HFF-Myc (cell line): ENCODE measurements at places on chromosomes 7 and 10.

GRCh38 chr10:131577786-131578471 lies 266.4 kb upstream of the TCERG1L start:
- no peak for DNase-seq

- no peak for DNase-seq
These were observed 38.7 kb upstream of the PCLO start for GRCh38 chr7:83201355-83201754.

DNA sequence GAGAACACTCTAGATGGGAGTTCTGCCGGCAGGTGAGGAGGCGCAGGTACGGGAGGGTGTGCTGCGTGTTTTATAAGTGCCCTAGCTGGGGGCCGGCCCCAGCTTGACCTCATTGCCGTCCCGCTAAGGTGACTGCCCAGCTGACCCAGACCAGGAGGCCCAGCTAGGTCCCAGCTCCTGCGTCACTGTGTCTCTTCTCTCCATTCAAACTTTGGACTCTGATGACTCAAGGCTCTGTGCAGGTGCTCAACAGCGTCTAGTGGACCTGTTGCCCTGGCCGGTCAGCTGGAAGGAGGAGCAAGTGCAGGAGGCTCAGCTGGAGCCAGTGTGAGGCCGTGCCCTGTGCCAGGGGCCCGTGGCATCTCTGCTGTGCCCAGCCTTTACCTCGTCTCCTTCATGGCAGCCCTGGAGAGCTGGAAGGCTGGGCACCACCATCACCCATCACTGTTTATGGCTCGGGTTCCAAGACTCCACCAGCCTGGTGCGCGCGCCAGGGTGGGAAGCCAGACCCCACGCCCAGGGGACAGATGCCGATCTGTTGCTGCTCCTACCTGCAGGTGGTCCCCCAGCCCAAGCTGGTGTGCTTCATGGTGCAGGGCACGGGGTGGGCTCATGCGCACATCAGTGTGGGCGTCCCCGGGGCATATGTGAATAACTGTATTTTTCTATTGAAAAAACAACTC lies 14.6 kb downstream of the LHPP start:
- no peak for DNase-seq

- no peak for DNase-seq
These were observed 33.3 kb downstream of the DDC start for GRCh38 chr7:50531928-50532327.

GRCh38 chr7:21616091-21616490 lies 73.3 kb downstream of the DNAH11 start:
- DNase-seq: no peak

- DNase-seq: no peak
These were observed 4.0 kb upstream of the CREB5 start for GRCh38 chr7:28408105-28408959.

DNA sequence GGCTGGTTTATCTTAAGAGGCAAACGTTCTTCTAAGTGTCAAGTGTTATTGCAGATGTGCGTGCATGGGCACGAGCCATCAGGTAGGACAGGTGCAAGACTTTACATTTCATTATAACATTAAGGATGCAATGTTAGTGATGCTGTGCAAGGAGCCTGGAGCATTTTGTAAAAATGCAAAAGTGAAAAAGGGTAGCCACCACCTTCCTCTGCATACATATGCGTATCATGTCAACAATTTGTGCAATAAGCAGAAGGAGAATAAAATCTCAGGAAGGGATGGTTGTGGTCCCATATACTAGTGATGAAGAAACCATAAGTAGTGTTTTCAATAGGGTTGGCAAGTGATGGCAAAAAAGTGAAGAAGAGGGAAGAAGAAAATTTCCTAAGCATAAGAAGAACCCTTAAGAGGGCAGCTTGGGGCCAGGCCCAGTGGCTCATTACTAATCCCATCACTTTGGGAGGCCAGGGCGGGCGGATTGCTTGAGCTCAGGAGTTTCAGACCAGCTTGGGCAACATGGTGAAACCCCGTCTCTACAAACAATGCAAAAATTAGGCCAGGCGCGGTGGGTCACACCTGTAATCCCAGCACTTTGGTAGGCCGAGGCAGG lies 7.5 kb downstream of the PIK3AP1 start:
- no peak for DNase-seq

GRCh38 chr7:30285536-30286284 lies 1.3 kb downstream of the ZNRF2 start:
- peak; percentile 38 for DNase-seq

DNA sequence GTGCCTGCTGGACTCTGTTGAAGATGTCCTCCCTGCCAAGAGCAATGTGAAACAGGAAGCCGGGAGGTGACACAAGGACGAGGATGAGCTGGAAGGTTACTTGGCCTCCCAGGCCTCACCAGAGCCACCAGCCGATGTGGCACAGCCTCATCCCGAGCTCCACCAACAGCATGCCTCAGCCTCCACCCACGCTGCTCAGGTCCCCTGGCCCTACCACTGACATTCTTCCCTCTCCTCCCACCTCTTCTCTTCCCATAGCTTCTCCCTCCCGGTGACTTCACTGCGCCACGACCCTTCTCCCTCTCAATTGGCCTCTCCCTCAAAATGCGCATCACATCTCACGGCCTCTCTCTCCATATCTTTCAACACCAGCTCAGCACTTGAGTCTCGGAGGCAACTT lies 249.9 kb downstream of the SKAP2 start:
- no peak for DNase-seq

DNA sequence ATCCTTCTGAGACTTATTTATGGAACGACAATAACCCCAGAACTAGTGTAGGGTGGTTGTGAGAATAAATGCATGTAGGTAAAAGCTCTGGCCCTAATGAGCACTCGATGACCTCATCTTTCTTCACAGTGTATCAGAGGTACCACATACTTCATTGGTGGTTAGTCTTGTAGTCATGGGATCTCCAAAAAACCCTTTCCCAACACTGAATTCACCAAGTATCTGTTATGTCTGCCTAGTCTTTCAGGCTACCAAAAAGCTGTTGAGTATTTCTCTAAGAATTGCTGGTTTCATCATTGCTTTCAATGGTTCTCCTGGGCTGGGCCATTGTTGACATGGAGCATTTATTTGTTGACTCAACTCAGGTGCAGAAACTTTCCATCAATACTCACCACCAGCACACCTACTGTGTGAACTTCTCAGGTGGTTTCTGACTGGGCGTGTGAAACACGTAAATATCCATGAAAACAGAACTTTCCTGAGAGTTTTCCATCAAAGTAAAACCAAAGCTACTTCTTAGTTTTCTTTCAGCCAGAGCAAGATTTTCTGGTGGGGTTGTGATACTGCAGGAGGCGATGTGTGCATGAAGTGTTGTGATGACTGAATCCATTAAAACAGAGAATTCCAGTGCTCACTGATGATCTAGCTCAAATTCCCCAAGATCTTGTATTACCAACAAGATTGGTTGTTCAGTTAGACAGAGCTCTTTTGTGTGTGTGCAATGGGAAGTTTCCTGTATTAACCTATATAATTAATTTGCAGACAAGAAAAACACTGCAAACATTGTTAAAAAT lies 51.4 kb upstream of the SLC35B4 start:
- DNase-seq: no peak

- no peak for DNase-seq
These were observed 111.3 kb upstream of the RPA3 start for GRCh38 chr7:7829667-7830066.

DNA sequence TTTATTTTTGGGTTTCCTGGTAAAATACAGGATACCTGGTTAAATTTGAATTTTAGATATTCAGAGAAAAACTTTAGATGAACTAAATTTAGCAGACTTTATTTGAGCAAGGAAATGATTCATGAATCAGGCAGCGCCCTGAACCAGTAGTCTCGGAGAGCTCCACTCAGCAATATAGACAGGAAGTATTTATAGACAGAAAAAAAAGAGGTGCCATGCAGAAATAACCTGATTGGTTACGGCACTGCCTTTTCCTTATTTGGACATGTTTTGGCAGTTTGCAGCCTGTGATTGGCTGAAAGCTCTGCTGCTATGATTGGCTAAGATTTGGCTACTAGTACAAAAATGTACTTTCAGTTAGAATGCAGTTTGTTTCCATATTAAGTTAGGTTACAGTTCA lies 198.3 kb upstream of the DKK1 start:
- DNase-seq: peak; percentile 7

GRCh38 chr7:82263920-82264782 lies 179.4 kb downstream of the CACNA2D1 start:
- no peak for DNase-seq

DNA sequence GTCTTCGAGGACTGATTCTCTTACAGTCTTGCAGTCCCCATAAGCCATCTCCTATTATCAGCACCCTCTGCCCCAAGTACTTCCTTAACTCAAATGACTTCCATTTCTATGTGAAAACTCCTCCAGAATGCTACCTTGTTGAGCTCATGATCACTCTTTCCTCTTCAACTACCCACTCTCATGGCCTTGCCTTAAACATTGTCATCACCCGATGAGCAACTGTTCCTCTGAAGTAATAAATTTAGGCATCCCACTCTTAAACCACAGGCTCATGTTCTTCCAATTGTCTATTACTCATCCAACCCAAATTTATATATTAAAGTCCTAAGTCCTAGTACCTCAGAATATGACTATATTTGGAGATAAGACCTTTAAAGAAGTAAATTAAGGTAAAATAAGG lies 152.9 kb downstream of the C1GALT1 start:
- DNase-seq: no peak

DNA sequence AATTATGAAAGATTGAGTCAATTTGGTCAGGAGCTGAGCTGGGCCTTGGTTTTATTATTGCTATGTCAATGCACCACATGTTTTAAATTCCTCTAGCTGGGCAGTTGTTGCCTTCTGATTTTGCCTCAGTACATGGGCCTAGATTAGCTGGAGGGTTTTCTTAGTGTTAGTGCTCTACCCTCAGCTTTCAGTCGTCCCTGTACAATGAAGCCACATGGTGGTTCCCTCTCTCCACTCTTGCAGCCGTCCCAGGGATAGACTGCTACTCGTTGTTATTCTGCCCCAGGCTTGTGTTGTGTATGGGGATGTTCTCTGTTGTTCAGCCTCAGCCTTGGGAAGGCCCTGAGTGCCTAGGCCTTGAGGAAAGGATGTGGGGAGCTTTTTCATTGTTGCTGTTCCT lies 37.0 kb downstream of the NHLRC2 start:
- no peak for DNase-seq

GRCh38 chr7:142319970-142320369 lies 62.1 kb upstream of the PRSS58 start:
- DNase-seq: no peak

GRCh38 chr7:96315125-96315512 lies 6.8 kb downstream of the SLC25A13 start:
- DNase-seq: no peak

DNA sequence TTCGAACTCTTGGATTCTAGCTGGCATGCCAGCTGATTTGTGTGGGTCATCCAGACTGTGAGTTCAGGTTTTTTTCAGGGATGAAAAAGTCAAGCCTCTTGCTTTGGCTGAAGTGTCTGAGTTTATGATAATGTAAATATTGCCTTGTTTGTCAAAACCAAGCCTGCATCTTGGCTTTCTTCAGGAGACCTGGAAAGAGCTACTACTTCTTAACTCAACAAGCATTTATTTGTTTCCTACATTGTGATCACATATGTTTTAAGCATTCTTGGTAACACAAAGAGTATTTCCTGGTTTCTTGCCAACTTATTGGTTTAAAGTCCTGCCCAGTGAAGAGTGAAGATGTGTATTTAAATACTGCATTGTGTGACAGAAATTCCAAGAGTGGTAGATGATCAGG lies 407.1 kb downstream of the LRMDA start:
- DNase-seq: no peak

DNA sequence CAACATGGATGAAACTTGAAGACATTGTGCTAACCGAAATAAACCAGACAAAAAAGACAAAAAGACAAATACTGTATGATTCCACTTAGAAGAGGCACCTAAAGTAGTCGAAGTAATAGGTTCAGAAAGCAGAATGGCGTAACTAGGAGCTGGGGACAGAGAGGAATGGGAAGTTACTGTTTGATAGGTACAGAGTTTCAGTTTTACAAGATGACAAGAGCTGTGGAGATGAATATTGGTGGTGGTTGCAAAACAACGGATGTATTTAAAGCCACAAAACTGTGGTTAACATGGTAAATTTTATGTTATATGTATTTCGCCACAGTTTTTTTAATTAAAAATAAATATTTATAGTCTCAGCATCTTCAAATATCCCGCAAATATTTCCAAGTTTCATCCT lies 64.1 kb upstream of the DIP2C start:
- no peak for DNase-seq

DNA sequence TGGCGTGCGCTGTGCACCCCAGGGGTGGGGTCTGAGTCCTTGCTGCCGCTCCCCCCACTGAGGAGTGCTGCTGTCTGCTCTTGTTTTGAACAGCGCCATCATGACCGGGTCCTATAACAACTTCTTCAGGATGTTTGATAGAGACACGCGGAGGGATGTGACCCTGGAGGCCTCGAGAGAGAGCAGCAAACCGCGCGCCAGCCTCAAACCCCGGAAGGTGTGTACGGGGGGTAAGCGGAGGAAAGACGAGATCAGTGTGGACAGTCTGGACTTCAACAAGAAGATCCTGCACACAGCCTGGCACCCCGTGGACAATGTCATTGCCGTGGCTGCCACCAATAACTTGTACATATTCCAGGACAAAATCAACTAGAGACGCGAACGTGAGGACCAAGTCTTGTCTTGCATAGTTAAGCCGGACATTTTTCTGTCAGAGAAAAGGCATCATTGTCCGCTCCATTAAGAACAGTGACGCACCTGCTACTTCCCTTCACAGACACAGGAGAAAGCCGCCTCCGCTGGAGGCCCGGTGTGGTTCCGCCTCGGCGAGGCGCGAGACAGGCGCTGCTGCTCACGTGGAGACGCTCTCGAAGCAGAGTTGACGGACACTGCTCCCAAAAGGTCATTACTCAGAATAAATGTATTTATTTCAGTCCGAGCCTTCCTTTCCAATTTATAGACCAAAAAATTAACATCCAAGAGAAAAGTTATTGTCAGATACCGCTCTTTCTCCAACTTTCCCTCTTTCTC lies 26.0 kb downstream of the BNIP3 start:
- no peak for DNase-seq

- no peak for DNase-seq
These were observed 13.3 kb downstream of the RBM17 start for GRCh38 chr10:6102128-6102527.

DNA sequence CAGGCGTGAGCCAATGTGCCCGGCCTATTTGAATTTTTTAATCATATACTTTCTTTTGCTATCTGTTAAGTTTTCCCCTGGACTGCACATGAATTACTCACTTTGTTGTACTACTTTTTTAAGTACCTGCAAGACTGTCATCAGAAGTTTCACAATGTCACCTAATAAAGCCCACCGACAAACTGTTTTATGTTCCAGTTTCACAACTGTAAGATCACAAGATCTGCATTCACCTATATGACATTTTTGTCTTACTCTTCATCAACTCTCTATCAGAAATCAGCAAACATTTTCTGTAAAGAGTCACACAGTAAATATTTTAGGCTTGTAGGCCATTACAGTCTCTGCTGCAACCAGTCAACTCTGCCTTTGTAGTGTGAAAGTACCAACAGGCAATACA lies 88.5 kb downstream of the ZNF33B start:
- no peak for DNase-seq

GRCh38 chr7:21948887-21949540 lies 3.3 kb upstream of the CDCA7L start:
- no peak for DNase-seq
